ENCODE measurements at places on chromosomes 11 and 22.

DNA sequence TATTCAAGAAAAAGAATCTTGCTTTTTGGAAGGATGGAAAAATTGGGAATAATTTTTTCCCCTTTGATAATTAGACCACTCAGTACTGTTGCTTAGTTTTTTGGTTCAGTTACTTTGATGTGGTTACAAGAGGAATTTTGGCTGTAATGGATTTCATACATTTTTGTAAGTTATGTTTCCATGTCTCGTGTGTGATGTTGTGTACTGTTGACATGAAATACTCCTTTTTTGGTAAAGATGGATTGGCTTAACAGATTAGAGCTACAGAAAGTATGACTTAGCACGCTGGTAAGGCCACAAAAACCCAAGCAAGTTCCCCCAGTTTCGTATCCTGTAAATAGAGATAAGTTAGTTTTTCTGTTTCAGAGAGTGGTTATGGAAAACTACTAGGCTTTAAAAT is 11.9 kb downstream of the TBCEL start:
- DNase-seq = no peak

- no peak for DNase-seq
Measured at GRCh38 chr11:72406540-72407527, 27.5 kb downstream of the CLPB start.

DNA sequence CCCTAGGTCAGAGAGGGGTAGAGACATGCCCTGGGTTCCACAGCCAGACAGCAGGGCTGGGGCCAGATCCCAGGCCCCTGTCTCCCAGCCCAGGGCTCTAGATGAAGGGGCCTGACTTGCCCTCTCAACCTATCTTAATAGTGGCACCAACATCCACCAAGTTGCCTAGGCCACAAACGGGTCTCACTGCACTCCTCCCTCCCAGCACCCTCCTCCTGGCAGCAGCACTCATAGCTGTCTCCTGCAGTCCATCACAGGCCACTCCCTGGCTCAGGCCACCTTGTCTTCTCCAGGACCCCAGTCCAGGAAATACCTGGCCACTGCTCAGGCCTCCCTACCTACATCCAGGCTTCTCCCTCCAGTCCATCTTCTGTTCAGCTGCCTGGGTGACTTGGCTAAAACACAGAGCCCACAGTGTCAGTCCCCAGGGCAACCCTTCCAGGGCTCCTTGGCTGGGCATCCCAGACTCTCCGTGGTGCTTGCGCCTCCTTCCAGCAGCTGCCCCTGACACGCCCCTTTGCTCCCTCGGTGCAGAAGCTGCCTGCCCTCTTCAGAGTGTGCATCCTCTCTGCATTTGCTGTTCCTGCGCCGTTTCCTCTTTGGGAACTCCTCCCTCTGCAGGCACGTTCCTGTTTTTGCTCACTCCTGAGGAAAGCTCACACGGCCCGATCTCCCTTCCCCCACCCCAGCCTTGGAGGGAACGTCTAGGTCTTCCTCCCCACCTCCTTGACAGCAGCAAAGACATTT is 40.5 kb downstream of the LRRC32 start:
- no peak for DNase-seq

DNA sequence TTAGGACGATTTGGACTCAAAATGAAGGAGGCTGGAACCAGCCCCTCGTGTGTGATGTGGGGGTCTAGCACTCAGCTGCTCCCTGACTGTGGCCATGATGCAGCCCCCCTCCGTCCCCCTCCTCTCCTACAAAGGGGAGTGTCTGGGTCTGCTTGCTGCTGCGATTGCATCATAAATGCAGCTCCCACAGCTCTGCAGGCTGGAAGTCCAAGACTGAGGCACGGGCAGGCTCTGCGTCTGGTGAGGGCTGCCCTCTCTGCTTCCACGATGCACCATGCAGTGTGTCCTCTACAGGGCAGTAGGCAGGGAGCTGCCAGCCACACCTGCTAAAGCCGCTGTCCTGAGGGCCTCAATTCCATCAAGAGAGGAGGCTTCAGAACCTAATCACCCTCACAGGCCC is 432.1 kb downstream of the BRD1 start:
- no peak for DNase-seq

GRCh38 chr22:29917052-29917902 is 34.3 kb downstream of the MTMR3 start:
- DNase-seq = no peak

DNA sequence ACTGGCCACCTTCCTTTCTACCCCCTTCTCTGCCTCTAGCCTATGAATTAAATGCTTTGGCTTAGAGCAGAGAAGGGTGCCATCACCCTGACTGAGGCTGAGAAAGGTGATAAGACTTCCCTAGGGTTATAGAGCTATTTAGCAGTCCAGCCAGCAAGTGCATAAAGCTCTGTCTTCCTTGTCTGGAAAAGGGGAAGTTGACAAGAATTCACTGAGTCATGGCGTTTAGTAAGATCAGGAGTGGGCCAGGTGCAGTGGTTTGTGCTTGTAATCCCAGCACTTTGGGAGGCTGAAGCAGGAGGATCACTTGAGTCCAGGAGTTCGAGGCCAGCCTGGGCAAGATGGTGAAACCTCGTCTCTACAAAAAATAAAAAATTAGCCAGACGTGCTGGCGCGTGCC is 63.1 kb downstream of the LHFPL7 start:
- DNase-seq = no peak

GRCh38 chr22:41446057-41446501 is 522 bp downstream of the TOB2 start:
- peak; percentile 2 for DNase-seq
